CD4-positive, alpha-beta T cell treated with Interleukin-4 for 4 hours (primary cell): ENCODE measurements at places on chromosomes 7 and 10.

DNA sequence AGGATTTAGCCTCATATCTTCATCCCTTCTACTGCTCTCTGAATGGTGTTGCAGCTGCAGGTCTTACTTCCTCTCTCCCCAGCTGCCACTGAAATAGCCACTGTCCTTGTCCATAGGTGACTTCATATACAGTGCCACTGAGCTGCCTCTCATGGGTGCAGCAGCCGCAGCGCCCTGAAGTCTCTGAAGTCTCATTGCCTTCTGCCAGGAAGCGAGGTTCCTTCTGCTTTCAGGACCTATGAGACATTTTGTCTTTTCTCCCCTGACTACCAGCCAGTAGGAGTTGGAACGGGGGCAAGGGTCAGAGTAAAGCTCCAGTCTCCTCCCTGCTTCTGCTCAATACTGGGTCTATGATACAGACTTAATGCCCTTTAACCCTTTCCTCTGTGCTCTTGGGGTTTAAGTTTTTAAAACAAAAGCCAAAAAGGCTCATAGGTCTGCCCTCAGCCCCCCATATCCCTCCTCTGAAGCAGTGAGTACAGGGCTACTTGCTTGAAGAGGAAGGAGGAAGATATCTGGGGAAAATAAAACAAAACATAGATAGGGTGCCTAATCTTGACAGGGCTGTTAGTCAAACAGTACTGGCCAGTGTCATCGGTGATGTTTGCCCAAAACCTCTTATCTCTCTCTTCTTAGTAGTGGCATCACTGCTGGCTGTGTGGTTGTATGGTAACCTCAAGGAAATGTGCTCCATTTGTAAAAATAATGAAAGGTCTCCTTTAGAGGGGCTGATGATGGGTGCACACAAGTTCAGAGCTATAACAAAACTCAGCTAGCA lies 7.1 kb downstream of the PLCE1 start:
- DNase-seq: no peak

DNA sequence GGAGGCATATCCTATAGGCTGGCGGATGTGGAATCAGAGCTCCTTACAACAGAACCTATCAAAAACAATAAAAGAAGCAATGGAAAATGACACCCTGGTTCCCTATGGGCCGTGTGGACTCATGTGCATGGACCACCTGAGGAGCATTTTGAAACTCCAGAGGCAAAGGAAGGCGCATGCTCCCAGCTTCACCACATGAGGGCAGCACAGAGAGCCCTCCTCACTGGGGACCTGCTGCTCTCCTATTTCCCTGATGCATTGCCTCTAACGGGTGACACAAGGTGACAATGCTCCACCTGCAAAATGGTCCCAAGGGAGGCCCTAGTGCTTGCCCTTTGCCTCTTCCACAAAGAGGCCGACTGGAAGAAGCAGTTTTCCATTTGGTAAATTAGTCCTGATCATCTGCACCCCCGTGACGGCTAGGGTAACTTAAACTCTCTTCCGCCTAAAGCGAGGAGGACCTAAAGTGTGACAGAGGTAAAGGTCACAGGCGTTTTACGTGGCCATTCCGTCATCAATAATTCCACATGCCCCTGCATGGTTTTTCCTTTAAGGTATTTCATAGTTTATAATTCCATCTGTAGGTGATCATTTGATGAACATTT lies 67.7 kb downstream of the GPAM start:
- DNase-seq: peak; percentile 27

DNA sequence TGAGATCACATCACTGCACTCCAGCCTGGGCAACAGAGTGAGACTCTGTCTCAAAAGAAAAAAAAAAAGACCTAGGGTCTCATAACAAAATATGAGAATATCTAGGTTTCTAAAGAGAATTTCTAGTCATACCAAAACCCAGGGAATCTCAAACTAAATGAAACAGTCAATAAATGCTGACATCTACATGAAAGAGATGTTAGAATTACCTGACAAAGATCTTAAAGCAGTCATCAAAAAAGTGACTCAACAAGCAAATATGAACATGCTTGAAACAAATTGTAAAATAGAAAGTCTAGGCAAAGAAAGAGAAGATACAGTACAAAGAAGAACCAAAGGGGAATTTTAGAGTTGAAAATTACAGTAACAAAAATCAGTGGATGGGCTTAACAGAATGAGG lies 26.9 kb upstream of the RET start:
- DNase-seq: no peak

- DNase-seq: no peak
Measured at GRCh38 chr10:131911451-131911850, 10.6 kb downstream of the PPP2R2D start.

- no peak for DNase-seq
Measured at GRCh38 chr7:90660819-90661218, 64.7 kb downstream of the CDK14 start.

DNA sequence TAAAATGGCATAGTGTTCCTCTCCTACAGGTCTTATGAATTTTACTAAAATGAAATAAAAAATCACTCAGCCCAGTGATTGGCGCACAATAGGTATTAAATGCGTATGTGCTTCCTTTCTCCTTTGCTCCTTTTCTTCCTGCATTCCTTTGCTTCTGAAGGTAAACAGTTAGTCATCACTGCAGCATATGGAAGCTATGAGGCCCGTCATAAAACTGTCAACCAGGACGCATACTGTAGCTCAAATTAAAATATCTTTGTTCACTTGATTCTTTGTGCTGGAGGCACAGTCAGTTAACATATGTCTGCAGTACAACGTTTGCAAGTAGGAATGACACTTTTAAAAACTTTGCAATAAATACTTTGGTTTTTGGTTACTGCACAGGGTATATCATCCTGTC lies 374.7 kb downstream of the TCERG1L start:
- DNase-seq: no peak

DNA sequence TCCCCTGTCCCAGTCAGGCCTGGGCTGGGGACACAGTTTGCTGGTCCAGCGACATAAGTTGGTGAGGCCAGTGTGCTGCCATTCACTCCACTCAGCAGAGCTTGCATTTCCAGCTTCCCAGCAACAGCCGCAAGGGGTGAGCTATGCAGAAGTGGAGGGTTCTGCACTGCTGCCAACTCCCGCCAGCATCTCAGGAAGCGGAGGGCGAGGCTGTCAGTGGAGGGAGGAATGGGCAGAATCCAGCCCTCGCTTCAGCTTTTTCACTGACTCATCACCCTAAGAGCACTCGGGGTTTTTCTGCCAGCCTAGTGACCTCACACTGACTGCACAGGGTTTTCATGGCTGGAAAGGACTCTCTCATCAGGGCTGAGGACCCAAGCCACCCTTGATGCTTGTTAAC lies 625.1 kb upstream of the MKI67 start:
- no peak for DNase-seq

DNA sequence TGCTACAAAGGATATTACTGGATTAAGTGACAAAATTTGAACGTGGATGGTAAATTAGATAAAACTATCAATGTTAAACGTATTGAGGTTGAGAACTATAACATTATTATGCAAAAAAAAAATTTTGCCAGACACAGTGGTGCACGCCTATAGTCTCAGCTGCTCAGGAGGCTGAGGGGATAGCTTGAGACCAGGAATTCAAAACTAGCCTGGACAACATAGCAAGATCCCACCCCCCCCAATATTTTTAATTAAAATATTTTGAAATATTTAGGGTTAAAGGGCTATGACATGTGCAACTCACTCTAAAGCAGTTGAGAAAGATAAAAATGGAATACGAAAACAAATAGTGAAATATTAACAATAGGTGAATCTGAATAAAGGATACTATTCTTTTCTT lies 45.1 kb upstream of the ANAPC16 start:
- no peak for DNase-seq

DNA sequence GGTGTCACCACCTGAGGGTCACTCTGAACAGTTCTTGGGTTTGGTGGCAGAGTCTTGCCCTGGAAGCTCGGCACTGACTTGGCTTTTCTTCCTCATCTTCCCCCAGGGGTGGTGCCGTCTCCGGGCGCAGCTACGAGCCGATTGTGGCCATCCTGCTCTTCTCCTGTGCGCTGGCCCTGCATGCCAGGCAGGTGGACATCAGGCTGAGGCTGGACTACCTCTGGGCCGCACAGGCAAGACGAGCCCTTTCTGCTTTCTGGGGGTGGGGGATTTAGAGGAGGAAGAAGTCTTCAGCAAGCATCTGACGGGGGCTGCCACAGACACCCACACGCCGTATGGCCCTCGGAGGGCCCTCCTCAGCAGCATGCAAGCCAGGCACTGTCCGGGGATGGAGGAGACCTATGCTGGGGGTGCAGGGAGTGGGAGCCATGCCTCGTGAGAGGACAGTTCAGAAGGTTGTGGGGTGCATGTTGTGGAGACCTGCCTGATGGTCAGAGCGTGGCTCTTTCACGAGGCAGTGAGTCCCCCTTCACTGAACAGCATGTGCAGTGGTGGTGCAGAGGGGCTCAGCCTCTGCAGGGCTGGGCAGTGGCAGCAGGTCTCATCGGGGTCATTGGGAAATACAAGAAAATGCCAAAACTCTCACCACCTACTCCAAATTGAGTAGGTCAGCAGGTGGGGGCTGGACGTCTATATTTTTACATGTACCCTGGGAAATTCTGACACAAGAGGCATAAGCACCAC lies 112.4 kb downstream of the ADCY1 start:
- no peak for DNase-seq

- no peak for DNase-seq
Measured at GRCh38 chr10:122051609-122052385, 62.8 kb downstream of the TACC2 start.

- no peak for DNase-seq
Measured at GRCh38 chr7:150313367-150313809, 9.8 kb upstream of the LRRC61 start.

- no peak for DNase-seq
Measured at GRCh38 chr10:97836446-97836845, 13.2 kb upstream of the GOLGA7B start.

DNA sequence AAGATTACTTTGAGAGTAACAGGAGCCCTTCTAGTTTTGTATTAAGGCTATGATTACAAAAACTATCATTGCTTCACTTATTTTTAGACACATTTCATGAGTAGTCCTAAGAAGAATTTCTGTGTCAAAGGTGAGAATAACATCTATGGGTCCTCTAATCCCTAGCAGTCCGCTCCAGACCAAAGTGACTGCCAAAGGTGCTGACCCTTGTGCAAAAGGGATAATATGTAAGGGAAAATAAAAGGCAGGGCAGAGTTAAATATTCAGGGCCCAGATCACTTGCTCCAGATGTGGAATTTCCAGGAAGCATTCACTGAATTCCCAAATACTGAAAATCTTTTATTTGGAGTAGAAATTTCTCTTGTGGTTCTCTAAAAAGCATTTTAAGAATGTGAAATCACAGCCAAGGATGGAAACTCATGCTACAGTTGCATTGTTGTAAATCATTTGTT lies 29.3 kb downstream of the RHOBTB1 start:
- DNase-seq: no peak

DNA sequence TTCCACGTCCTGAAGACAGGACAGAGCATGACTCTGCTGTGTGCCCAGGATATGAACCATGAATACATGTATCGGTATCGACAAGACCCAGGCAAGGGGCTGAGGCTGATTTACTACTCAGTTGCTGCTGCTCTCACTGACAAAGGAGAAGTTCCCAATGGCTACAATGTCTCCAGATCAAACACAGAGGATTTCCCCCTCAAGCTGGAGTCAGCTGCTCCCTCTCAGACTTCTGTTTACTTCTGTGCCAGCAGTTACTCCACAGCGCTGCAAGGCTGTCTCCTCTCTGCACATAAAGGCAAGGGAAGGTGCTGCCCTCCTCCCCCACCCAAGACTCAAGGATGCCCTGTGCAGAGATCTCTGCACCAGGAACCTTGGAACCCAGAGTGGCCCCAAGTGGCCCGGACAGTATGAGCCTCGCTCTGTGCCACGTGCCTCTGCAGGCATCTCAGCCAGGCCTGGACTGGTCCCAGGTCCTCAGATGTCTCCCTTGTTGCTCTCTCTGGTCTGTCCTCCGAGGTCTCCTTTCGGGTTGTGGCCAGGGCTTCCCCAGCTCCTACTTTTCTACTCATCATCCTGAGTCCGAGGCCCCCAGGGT lies 230.3 kb upstream of the PRSS58 start:
- no peak for DNase-seq

GRCh38 chr7:125316466-125316865 lies 386.8 kb upstream of the POT1 start:
- no peak for DNase-seq

- DNase-seq: no peak
Measured at GRCh38 chr10:27312854-27313253, 72.3 kb upstream of the ACBD5 start.

DNA sequence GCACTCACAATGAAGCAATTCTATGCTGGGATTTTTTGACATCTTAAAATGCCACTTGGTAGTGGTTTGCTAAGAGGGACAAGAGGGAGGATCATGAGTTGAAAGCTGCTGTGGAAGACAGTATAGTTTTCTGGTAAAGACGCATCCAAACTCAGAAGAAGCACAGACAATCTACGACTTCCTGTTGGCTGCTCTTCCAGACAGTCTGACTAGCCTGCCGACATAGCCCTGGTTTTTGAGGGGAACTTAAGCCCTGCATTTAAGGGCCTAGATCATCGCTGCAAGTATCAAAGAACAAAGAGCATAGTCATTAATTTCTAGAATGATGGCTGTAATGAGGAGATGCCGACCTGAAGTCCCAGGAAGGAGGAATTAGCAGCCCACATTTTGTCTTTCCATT lies 99.9 kb upstream of the IKZF1 start:
- DNase-seq: peak; percentile 58

DNA sequence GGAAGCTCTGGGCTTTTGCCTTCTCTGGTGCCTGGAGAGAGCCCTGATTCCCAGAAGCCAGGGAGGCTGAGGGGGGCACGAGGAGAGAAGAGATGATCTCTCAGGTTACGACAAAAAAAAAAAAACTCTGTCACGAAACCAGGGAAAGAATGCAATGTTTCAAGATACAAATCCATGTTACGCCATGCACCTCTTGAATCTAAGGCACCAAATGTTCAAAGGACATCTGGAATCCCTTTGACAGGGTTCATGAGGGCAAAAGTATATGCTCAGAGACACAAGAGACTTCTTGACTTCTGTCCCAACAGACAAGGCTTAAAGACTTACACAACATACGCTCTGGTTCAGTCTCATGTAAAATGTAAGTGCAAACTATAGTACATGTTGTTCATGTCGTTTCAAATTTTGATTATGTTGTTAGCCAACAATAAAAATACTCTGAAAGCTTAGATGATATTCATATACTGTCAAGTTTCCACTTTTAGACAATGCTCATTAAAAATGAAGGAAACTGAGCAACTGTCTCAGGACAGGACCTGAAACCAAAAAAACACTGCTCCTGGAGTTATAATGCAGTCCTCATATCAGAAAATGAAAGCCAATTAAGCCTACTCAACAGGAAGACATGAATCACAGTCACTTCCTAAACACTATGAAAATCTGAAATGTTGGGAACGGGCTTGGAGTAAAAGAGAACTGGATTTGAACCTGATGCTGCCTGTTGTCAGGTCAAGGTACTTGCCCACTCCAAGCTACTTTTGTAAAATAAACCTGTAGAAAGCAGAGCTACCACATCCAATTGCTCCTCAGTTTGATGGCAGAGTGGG lies 72.3 kb downstream of the CHCHD3 start:
- no peak for DNase-seq

DNA sequence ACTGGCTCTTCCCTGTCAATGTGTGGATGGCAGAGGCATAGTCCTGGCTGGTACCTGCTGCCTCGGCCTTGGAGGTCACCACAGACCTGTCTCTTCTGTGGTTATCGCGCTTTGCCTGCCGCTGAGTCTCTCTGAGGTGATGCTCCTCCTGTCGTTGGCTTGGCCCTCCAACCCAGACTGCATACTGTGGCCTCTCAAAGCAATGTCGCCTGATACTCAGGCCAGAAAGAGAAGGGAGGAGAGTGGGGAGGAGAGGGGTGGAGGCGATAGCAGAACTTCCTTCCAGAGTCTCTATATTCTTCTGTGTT lies 133.2 kb upstream of the KCNMA1 start:
- no peak for DNase-seq
